ENCODE measurements at places on chromosomes 5 and 9.

DNA sequence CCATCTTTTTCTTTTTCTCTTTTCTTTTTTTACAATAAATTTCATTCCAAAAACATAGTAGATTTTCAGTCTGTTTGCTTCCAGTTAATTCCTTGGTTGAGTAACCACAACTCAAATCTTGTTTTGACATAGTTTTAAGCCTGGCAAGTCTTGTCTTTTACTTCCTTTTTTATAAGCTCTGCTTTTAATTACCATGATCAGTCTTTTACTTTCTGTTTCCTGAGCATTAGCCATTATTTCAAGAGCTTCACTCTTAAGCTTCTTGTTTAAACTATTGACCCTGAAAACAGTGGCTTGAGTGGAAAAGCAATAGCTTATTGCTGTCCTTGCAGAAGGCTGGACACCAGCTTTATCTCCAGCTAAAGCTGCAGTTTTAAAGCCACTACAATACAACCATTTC is 1363.3 kb downstream of the MAT2B start:
- DNase-seq: no peak

DNA sequence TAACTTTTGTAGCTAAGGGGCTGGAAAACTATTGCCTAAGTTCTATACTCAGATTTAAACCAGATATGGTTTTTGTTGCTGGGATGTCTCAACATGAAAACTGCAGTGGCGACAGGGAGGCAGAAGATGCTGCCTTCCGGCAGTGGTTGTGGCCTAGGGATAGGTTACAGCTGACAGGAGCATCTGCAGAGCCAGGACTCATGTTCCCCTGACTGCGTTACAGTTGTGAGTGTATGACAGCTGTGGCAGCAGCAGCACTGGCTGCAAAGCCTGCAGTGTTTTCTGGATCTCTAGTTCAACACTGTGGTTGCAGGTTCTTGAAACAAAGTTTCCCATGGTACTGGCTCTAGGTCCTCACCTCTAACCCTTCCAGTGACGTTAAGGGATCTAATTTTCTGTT is 498.8 kb upstream of the CDH18 start:
- DNase-seq: peak; percentile 15

DNA sequence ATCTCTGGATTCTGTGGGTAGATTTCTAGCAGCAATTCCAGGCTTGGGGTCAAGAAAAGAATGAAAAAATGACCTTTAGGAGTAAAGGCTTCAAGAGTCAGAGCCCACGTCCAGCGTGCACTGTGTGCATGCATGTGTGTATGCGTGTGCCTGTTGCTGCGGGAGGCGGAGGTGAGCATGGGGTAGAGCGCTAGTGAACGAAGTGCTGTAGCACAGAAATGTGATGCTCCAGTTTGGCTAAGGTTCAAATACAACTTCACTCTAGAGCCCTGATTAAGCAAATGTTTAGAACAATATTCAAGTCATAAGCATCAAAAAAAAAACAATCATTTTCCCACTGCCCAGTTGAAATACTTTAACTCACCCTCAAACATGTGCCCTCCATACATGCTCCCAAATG is 403.9 kb downstream of the ZNF608 start:
- DNase-seq: no peak

DNA sequence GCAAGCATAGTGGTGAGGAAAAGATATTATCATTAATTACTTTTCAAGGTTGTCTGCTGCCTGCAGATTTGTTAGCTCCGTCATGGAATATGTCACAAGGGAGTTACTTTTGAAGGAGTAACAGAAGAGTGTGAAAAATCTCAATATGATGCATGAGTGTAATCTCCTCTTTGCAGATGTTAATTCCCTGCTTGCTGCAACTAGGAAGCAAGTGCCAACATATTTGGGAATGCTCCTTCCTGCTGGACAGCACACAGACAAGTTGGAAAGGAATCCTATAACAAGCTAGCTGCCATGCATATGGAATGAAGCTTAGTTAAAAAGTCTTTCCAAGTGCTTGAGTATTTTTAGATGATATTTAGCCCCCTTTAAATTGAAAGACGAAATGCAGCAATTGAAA is 2023.6 kb upstream of the CDH6 start:
- DNase-seq: no peak

- no peak for DNase-seq
These were observed 5.4 kb upstream of the CLK4 start for GRCh38 chr5:178632285-178632684.

All from NCI-H2171 treated with DMSO at 0.1 percent for 48 hours (cell line).